ENCODE measurements at places on chromosomes 12 and 14. TPM values are rescaled to one million over a fixed set of nuclear protein-coding genes. Genes with fewer than 3 reads are reported as not detected.

- no peaks in the 10 kb centered on the region for H3K27me3 ChIP-seq
- H3K4me1 ChIP-seq: peaks cover 5% of the 10 kb centered on the region
- H3K36me3 ChIP-seq: no peaks in the 10 kb centered on the region
- DNase-seq: no peak
- H3K27ac ChIP-seq: no peak overlapping the region
Observed at GRCh38 chr14:102295270-102295669, 9.7 kb downstream of the MOK start.

DNA sequence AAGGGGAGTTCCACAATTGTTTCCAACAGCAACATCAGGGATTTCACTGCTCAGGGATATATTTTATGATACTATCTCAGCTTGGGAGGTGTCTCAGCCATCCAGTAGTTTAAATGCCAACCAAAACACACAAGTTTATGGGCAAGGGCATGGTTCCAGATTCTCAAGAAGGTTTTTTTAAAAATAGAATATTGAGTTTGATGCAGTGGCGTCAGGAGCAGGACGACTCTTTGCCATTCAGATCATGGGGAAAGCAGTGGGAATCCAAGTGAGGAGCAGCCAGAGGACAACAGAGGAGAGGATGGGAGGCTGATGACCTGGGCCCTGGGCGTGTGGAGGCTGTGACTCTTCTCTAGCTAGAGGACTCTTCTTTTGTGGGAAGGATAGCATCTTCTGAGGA, 25.7 kb downstream of the TSHR start:
- DNase-seq: no peak
- no peaks in the 10 kb centered on the region for H3K4me1 ChIP-seq
- H3K4me3 ChIP-seq: no peak overlapping the region
- H3K27ac ChIP-seq: no peak overlapping the region
- H3K27me3 ChIP-seq: no peaks in the 10 kb centered on the region

DNA sequence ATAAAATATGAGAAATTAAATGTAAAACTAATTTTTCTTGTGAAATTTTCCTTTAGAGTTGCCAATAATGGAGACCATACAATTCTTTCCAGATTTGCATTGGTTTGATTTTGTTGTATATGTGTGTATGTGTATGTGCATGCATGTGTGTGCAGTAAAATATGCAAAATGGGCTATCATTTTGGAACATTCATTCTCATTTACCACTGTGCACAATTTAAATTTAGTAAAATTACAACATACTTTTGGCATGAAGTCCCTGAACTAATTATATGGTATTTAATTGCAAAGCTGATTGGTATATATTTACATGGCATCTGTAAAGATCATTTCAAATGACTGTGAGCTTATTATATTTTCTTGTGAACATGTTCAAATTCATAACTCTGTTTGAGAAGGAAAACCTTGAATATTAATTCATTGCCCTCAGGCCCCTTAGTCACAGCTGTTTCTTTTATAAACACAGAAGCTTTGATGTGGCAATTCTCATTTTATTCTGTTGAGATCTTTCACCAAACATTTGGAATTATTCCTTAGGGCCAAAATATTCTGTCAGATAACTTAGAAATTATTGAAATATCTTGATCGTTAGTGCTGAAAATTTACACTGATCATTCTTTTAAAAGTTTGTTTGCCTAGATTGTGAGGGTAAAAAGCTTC, 17.6 kb downstream of the KERA start:
- H3K27ac ChIP-seq: no peak overlapping the region
- H3K36me3 ChIP-seq: no peaks in the 10 kb centered on the region
- peaks cover 5% of the 10 kb centered on the region for H3K4me1 ChIP-seq
- H3K27me3 ChIP-seq: no peaks in the 10 kb centered on the region

DNA sequence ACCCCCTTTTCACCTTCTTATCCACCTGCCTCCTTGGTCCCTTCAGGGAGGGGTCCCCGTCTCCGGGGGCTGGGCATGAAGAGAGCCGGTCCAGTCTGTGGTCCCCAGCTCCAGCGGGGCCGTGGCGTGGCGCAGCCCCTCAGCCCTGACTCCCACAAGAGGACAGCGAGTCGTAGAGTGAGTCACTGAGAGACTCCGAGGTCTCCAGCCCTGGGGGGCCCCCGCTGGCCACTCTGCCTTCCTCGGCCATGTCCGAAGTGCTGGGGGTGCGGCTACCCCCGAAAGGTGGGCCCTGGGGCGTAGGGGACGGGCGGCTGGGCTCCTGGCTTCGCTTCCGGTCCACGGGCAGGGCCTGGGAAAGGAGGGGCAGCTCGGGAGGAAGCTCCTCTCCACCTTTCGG, 36.5 kb downstream of the NCKAP5L start:
- DNase-seq: no peak
- H3K4me1 ChIP-seq: peaks cover 12% of the 10 kb centered on the region
- peaks cover 77% of the 10 kb centered on the region for H3K36me3 ChIP-seq
- H3K27ac ChIP-seq: no peak overlapping the region
- H3K4me3 ChIP-seq: no peak overlapping the region

DNA sequence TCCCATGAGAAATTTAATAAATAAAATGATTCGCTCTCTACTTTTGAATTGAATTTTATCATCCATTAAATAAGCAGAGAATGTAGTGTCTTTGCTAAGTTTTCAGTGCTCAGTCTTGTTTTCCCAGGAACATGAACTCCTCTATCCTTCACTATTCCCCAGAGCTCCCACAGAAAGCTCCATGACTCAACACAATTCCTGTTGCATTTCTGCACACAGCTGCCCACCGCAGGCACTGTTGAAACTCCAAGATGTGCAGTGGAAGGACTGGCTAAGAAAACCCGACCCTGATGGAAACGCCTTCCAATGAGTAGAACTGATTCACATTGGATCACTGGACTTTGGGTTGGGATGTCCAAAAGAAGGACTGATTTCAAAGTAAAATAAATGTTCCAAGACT, 202.4 kb upstream of the AMIGO2 start:
- no peak overlapping the region for H3K4me3 ChIP-seq
- DNase-seq: no peak
- peaks cover 32% of the 10 kb centered on the region for H3K4me1 ChIP-seq
- H3K36me3 ChIP-seq: no peaks in the 10 kb centered on the region
- no peaks in the 10 kb centered on the region for H3K27me3 ChIP-seq
- no peak overlapping the region for H3K27ac ChIP-seq

- H3K27me3 ChIP-seq: no peaks in the 10 kb centered on the region
- H3K27ac ChIP-seq: no peak overlapping the region
- H3K4me3 ChIP-seq: no peak overlapping the region
- DNase-seq: no peak
- peaks cover 5% of the 10 kb centered on the region for H3K4me1 ChIP-seq
- no peaks in the 10 kb centered on the region for H3K36me3 ChIP-seq
Observed at GRCh38 chr14:32021341-32021740, 55.8 kb upstream of the ARHGAP5 start.

- no peak overlapping the region for H3K4me3 ChIP-seq
- no peaks in the 10 kb centered on the region for H3K36me3 ChIP-seq
- peaks cover 18% of the 10 kb centered on the region for H3K4me1 ChIP-seq
- H3K27me3 ChIP-seq: peaks cover 35% of the 10 kb centered on the region
- DNase-seq: peak; percentile 94
Observed at GRCh38 chr12:108641446-108642268, 8.0 kb upstream of the SELPLG start.

- no peak overlapping the region for H3K4me3 ChIP-seq
- no peaks in the 10 kb centered on the region for H3K27me3 ChIP-seq
- DNase-seq: no peak
- no peak overlapping the region for H3K27ac ChIP-seq
Observed at GRCh38 chr12:1324910-1325309, 269.5 kb downstream of the FBXL14 start.

DNA sequence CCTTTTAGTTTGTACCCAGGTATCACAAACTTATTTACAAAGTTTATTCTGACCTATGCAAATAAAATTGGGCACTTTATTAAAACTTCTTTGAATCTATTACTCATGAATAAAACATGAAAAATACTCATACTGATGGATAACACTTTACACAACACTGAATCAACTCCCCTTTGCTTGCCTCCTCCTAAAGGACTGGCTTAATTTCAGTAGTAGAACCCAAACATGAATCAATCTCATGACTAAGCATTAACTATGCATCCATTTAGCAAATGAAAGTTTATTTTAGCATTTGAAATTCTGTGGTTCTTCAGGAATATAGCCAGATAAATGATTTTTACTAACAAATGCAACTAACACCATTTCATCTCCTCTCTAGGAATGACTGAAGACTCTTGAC, 32.4 kb downstream of the DENND5B start:
- no peak overlapping the region for H3K4me3 ChIP-seq
- no peaks in the 10 kb centered on the region for H3K4me1 ChIP-seq
- H3K27me3 ChIP-seq: no peaks in the 10 kb centered on the region
- DNase-seq: no peak
- no peak overlapping the region for H3K27ac ChIP-seq

DNA sequence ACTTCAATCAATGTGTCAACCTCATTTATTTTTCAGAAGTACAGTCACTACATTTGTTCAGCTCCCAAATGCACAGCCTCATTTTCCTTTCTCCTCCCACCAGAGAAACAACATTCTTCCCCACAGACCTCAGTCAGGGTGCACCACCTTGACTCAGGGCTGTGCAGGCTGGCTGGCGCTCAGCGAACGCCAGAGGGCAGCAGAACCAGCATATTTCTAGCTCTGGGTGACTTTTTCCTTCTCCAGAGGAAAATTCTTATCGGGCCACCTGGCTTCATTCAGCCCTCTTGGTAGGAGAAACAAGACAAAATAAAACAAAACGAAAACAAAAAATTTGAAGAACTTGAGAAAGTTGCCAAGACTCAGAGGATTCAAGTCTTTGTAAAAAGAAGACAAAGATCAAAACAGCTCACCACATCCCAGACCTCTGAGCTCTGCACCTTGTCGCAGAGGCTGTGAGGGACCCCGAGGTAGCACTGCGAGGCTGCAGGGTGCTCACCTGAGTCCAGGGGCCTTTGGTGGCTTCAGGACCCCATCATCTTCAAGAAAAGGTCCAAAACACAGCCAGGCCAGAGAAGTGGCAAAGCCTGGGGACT, 33.7 kb downstream of the PAH start:
- H3K4me3 ChIP-seq: no peak overlapping the region
- H3K27me3 ChIP-seq: peaks cover 3% of the 10 kb centered on the region
- H3K36me3 ChIP-seq: no peaks in the 10 kb centered on the region
- no peak for DNase-seq
- H3K4me1 ChIP-seq: 0 out of 2 replicates have a peak, but pooled peaks cover 3% of the 10 kb centered on the region

GRCh38 chr14:43872752-43873655, 634.1 kb downstream of the FSCB start:
- H3K36me3 ChIP-seq: no peaks in the 10 kb centered on the region
- H3K4me1 ChIP-seq: no peaks in the 10 kb centered on the region
- no peaks in the 10 kb centered on the region for H3K27me3 ChIP-seq
- no peak overlapping the region for H3K4me3 ChIP-seq

DNA sequence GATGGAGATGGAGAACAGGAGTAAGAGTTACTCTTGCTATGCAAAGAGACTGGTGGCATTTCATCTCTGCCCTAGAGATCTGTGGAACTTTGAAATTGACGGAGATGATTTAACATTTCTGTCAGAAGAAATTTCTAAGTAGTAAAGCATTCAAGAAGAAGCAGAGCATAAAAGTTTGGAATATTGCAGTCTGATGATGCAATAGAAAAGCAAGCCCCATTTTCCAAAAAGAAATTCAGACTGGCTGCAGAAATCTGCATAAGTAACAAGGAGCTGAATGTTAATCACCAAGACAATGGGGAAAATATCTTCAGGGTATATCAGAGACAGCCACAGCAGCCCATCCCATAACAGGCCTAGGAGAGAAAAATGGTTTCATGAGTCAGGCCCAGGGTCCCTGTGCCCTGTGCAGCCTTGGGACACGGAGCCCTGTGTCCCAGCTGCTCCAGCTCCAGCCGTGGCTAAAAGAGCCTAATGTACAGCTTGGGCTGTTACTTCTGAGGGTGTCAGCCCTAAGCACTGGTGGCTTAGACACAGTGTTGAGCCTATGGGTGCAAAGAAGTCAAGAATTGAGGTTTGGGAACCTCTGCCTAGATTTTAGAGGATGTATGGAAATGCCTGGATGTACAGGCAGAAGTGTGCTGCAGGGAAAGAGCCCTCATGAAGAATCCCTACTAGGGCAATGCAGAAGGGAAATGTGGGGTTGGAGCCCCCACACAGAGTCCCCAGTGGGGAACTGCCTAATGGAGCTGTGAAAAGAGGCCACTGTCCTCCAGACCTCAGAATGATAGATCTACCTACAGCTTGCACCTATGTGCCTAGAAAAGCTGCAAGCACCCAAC, 616.6 kb downstream of the SLC16A7 start:
- H3K27ac ChIP-seq: no peak overlapping the region
- peak; percentile 87 for DNase-seq
- peaks cover 92% of the 10 kb centered on the region for H3K27me3 ChIP-seq
- no peaks in the 10 kb centered on the region for H3K4me1 ChIP-seq
- H3K36me3 ChIP-seq: no peaks in the 10 kb centered on the region

GRCh38 chr12:20245491-20245890, 122.8 kb upstream of the PDE3A start:
- DNase-seq: no peak
- H3K27ac ChIP-seq: no peak overlapping the region
- no peaks in the 10 kb centered on the region for H3K27me3 ChIP-seq
- no peaks in the 10 kb centered on the region for H3K36me3 ChIP-seq

Gene AKAP3
- total RNA-seq: 2.5 TPM

Gene GLI1
- 323 TPM for total RNA-seq
